ENCODE measurements at places on chromosomes 3 and 15. TPM values are rescaled to one million over a fixed set of nuclear protein-coding genes. Genes with fewer than 3 reads are reported as not detected.

PLXNA1 gene
- total RNA-seq: 7.5 TPM

CLDN16 gene
- not detected for total RNA-seq

- DNase-seq: no peak
Observed at GRCh38 chr3:137204409-137204808, 246.6 kb downstream of the IL20RB start.

DNA sequence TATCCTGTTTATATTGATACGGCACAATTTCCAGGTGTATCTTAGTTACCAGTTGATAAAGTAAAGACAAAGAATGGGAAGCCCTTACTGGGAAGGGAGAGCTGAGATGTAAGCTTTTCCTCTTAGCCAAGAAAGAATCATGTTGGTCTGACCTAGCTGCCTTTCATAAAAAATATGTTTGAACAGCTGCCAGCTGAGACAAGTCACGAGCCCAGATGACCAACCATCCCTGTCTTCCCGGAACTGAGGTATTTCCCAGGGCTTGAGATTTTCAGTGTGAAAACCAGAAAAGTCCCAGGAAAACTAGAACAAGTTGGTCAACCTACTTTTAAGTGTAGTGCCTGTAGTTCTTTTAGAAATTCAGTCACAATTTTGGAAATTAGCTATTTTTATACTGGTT is 3.6 kb upstream of the MYH15 start:
- DNase-seq: no peak
